Left lung (tissue), 14 donors: ENCODE measurements at places on chromosomes 7 and 10. TPM values are rescaled to one million over a fixed set of nuclear protein-coding genes. Genes with fewer than 3 reads are reported as not detected.

DNA sequence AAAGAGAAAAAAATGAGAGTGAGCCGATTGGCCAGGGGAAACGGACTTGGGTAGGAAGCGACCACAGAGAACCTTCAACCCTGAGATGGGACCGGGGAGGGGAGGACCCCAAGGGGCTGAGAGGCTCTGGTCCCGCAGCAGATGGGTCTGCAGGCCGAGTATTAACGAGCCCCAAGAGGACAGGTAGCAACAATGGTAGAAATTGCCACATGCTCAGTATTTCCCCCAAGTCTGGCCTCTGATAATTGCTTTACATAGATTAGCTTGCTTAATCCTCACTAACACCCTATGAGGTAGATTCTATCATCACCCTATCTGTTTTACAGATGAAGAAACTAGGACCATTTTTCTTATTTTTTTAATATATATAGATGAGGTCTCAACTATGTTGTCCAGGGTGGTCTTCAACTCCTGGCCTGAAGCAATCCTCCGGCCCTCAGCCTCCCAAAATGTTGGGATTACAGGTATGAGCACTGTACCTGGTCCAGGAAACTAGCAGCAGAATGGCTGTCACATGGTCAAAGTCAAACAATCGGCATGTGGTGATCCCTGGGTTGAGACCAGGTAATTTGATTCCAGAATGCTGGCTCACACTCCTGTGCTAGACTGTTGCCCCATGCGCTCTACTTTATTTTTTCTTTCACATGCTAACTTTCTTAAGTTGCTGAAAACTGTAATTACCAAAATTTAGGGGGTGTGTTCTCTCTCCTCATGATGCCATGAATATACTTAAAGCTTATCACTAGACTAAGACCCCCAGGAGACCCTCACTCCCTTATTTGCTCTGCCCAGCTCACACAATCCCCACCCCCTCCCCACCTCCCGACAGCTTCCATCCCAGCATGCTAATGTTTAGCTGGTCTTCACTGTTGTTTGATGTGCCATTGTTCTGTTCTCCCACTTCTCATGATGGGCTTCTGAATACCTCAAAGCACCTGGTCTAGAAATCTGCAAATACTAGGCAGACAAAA is 67.9 kb upstream of the AFAP1L2 start:
- no peak for DNase-seq

GRCh38 chr10:59047957-59048618 is 128.4 kb upstream of the PHYHIPL start:
- no peak for DNase-seq

Gene TRPV5
- polyA plus RNA-seq: 0.17 TPM

GRCh38 chr10:67607472-67607871 is 88.5 kb downstream of the CTNNA3 start:
- no peak for DNase-seq

DNA sequence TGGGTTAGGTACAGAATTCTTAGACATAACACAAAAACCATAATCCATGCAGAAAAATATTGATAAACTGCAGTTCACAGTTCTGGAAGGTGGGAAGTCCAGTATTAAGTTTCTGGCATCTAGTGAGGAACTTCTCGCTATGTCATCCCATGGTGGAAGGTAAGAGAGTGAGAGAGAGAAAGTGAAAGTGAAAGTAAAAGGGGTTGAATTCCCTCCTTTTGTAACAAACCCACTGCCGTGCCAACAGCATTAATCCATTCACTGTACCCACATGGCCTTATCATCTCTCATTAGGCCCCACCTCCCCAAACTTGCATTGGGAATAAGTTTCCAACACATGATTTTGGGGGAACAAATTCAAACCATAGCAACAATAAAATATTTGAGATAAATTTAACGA is 17.1 kb downstream of the ZNF485 start:
- no peak for DNase-seq

DNA sequence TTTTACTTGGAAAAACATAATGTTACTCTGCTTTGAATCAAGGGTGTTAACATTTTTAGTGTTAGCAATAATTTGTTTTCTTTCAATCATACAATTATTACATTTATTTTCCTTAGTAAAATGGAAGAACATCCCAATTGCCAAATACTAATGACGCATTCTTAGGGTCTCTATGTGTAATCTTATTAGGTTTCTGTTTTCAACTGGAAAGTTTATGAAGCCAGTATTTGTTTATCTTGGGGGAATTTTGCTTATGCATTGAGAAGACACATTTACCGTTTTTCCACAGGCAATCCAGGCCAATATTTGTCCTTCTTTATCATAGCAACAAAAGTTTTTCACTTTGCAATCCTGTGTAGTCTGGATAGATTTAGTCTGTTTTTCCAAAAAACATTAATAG is 134.5 kb downstream of the CPED1 start:
- no peak for DNase-seq

GRCh38 chr7:51246258-51247245 is 70.1 kb downstream of the COBL start:
- DNase-seq: no peak

Gene CCDC172
- polyA plus RNA-seq: not detected

GRCh38 chr7:130274983-130275591 is 8.4 kb downstream of the CPA2 start:
- DNase-seq: no peak

DNA sequence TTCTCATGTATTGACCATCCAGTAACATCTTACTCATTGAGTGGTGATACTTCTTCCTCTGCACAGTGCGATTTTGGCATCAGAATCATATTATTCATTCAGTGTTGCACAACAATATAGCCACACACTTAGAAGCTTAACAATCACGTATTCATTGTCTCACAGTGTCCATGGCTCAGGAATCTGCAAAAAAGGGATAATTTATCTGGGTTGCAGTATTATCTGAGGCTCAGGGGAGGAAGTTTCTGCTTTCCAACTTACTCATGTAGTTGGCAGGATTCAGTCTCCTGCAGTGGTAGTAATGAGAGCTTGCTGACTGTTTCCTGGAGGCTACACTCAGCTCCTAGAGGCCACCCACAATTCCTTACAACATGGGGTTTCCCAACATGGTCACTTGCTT is 803.6 kb downstream of the SORCS1 start:
- DNase-seq: no peak

DNA sequence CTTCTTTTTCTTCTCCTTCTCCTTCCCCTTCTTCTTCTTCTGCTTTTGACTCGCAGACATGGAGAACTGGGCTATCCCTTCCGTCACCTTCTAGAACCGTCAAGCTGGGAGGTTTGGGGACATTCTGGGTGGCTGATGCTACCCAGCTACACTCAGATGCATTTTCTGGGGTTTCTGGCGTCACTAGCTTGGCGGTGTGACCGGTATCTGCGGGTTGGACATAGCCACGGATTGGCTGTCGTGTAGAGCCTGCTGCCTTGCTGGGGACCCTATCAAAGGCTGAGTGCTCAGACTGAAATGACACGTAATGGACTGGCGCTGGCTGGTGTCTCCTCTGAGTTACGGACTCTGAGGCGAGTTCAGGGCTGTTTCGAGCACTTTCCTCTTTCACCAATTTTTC is 101.7 kb downstream of the SVIL start:
- no peak for DNase-seq

- DNase-seq: peak; percentile 42
These were observed 212.8 kb downstream of the MAD1L1 start for GRCh38 chr7:2019711-2020511.

GRCh38 chr10:118003126-118003525 is 43.6 kb downstream of the RAB11FIP2 start:
- no peak for DNase-seq

Gene ATG9B
- polyA plus RNA-seq: 3.8 TPM

Gene TMEM106B
- polyA plus RNA-seq: 78.7 TPM

GRCh38 chr10:6602700-6603084 is 22.6 kb upstream of the PRKCQ start:
- no peak for DNase-seq

Gene ATXN7L1
- polyA plus RNA-seq: 14.9 TPM

Gene SPDYE2B
- 2.5 TPM for polyA plus RNA-seq

Gene SERPINE1
- 4.0 TPM for polyA plus RNA-seq

DNA sequence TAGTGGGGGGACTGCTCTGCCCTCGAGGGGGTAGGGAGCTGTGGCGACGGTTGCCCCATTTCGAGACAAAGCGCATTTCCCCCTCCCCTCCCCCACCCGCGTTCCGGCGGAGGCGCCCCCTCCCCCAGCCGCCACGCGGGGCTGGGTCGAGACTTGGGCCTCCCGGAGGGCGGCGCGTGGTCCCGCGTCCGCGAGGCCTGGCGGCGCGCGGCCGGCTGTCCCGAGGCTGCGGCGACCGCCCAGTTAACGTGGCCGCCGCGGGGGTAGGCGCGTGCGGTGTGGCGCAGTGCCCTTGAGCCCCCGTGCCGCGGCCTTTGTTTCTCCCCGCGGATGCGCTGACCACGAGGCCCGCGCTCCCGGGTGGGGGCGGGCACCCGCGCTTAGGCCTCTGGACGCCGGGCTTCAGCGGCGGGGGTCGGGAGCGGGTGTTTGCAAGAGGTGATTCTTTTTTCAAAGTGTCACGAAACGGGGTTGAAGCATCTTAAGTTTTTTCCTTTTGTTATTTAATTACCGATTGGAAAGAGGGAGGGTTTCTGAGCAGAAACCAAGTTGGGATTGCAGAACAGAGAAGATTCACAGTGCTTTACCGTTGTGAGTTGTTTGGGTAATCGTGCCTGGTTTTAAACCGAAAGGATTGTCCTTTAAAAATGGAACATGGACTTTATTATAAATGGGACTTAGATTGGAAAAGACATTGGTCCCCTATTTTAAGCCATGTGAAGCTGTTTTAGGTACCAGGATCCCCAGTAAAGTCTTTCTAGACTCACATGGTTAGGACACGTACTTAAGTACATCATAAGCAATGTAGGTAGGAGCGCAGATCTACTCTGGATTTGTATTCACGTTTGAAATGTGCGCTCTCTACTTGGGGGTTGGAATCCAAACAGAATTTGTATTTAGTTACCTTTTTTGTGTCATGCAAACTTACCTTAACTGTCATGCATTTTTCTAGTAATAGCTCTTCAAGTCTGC is 760 bp downstream of the CBX3 start:
- no peak for DNase-seq

DNA sequence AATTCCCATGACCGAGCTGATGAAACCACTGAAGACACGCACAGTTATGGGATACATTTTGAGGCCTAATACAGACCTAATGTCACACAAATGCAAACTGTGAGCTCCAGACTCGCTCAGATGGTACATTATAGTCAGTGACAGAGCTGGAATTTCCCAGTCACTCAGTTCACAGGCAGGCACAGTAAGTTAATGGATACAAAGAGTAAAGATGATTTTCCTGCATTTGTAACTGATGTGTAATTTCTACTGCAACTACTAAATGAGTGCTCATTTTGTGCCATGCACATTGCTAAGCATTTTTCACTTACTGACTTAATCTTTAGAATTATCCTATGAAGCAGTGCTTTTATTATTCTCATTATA is 56.5 kb downstream of the ENO4 start:
- no peak for DNase-seq

- DNase-seq: peak; percentile 71
These were observed 70.3 kb upstream of the NANOS1 start for GRCh38 chr10:118958984-118959925.

- DNase-seq: no peak
These were observed 532.0 kb downstream of the GATA3 start for GRCh38 chr10:8586504-8586903.

- DNase-seq: no peak
These were observed 92.0 kb upstream of the PRR15 start for GRCh38 chr7:29471444-29472138.

Gene GRID1
- 1.7 TPM for polyA plus RNA-seq

GRCh38 chr10:3925184-3925583 is 140.2 kb upstream of the KLF6 start:
- DNase-seq: no peak

Gene CCDC136
- polyA plus RNA-seq: 30.1 TPM

DNA sequence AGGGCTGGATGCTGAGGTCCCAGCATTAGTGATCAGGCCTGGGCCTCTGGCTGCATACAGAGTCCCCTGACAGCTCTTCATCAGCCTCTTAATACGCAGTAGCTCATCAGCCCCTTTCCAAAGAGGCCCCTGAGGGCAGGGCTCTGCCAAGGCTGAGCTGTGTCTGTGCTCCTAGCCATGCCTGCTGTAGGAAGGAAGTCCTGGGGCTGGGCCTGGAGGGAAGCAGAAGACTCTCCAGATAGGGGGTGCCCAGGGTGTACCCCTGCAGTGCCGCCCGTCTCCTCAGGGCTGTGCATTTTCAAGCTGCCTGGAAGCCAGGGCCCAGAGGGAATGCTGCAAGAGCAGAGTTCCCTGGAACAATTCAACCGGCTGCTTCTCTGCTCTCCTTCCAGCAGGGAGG is 7.3 kb upstream of the RET start:
- DNase-seq: no peak

DNA sequence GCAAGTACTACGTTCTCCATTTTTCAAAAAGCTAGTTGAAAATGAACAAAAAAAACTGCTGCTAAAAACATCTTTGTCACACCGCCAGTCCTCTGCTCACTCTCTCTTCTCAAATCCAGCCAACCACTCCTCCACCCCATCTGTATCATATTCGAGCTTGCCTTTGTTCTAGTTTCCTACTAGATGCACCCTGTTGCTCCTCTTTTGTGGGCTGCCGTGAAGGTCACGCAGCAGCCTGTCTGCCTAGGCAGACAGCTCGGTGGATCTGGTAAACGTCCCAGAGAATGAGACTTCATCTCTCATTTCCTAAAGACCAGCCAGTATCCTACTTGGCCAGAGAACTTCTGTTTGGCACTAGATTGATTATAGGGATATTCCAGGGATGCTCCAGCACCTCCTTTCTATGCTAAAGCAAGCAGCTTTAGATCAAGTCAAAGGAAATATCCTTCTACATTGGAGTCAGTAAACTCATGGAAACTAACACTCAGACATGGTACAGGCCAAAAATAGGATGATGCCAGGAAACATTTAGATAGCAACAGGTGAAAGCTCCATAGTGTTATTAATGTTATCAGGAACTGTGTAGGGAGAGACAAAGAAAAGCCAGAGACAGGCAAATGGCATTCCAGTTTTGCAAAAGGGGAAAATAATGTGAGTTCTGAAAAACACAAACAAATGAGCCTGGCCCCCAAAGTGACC is 8.7 kb upstream of the PLXNA4 start:
- DNase-seq: no peak

DNA sequence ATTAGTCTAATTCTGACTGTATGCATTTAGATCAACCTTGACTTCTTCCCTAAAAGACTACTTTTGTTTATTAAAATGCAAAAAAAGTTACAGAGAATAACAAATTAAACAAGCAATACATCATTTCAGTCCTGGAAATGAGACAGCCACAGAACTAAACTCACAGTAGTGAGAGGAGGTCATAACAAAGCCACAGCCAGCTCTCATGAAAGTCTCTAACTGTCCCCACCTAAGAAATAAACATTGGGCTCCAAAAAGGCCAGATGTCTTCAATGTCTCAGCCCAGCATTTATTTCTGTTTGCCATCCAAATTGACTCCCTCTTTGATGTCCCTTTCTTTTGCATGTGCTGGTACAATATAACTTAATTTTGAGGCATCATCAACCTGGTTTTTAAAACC is 74.4 kb downstream of the NHLRC2 start:
- DNase-seq: no peak

DNA sequence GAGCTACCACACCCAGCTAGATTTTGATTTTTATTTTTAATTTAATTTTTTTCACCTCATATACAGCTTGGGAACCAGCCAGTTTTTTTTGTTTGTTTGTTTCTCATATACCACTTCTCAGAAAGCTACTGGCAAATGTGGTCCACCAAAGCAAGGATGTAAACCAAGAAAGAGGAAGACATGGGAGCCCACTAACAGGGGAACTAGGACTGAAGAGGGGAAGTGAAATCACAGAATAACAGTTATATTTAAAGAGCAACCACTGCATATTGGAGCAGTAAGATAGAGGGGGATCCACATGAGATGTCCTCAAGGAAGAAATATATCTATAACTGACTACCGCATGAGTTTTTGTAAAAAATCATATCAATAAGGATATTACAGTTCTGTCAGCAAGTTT is 10.5 kb downstream of the CPVL start:
- no peak for DNase-seq

Gene PLEKHS1
- polyA plus RNA-seq: 0.23 TPM
